Pulmonary artery endothelial cell (primary cell): ENCODE measurements at places on chromosomes 3 and 15. TPM values are rescaled to one million over a fixed set of nuclear protein-coding genes. Genes with fewer than 3 reads are reported as not detected.

DNA sequence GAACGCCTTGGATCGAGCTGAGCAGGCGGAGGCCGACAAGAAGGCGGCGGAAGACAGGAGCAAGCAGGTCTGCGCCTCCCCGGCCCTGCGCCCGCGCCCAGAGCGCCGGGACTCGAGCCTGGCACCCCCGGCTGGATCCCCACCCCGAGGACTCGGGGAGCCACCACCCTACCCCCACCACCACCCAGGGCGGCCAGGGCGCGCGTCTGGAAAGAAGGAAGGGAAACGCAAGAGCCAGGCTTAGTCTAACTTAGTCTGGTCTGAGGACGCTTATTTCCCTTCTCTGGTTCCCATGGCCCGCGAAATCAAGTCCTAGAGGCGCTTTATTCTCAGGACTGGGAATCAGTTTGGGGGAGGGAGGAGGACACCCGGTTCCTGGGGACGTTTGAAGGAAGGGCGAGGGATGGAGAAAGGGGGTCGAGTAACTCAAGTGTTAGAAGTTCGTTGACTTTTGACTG lies 359 bp downstream of the TPM1 start:
- no peak for DNase-seq

DNA sequence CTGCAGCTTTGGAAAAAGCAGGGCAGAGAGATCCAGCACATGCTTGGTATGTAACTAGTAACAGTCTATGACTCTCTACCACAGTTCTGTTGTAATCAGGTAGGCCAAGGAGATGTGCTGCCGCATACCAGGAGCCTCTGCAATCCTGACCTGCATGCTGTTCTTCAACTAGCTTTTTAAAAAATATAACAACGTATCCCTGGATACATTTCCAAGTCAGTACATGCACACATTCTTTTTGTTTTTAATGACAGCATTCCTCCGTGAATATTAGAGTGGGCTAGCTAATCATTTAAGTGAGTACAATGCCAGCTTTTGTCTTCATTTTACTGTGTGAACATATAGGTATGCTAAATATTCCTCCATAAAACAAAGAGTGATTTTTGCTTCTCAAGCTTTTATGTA lies 437.8 kb downstream of the RBMS3 start:
- no peak for DNase-seq

DNA sequence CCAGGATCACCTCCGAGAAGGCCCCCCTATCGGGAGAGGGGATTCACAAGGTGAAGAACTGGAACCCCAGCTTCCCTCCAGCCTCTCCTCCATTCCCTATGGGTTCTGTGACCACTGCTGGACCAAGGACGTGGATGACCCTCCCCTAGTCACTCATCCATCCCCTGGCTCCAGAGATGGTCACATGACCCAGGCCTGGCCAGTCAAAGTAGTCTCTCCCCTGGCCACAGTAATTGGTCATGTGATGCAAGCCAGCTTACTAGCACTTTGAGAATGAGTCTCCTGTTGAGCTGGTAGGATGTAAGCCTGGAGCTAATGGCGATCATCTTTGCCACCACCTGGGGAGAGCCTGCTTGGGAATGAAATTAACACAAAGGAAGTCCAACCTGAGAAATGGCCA lies 3.9 kb downstream of the CAMK1 start:
- DNase-seq, result no peak

DNA sequence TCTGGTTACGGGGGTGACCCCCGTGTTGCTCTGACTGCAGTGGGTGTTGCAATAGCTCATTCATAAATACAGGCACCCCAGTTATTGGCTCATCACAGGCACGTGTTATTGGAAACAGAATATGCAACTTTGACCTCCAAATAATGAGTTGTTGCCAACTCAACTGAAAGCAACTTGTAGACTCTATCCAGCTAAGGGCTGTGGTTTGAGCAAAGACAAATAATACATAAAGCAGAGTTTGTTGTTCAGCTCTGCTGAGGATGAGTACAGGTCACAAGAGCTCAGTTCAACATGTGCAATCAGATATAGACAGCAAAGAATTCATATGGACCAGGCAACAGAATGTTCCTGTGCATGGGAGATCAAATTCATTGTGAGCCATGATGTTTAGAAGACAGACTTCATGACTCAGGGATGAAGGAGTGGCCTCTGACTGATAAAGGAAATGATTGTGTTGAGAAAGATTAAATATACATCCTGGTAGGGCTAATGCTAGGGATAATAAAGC lies 87.6 kb upstream of the LRIG1 start:
- DNase-seq, result no peak

GRCh38 chr15:65856821-65857455 lies 12.4 kb upstream of the RAB11A start:
- no peak for DNase-seq

GRCh38 chr3:157543501-157544035 lies 40.4 kb upstream of the VEPH1 start:
- no peak for DNase-seq

DNA sequence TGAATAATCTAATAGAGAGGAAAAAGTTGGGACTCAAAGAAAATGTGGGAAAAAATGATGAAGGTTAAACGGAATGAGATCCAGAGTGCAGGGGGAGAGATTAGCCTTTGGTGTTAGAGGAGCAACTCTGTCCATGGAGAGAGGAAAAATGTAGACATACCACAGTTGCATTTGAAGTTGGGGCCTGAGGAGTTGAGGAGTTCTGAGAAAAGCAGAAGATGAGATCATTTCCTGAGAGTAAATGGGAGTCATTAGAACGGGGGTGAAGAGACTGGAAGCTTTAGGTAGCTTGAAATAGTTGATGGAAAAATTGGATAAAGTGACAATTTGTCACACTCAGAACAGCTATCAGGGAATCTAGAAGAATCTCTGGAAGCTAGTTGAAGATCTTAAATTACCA lies 7.3 kb downstream of the CCR5AS start:
- no peak for DNase-seq

C3orf20 gene
- not detected in 2 replicates for total RNA-seq

PCYT1A gene
- total RNA-seq, result 82.4 and 89.4 TPM in 2 replicates

CD96 gene
- not detected in 2 replicates for total RNA-seq

GFM1 gene
- 72.0 and 87.9 TPM in 2 replicates for total RNA-seq
